ENCODE measurements at places on chromosomes 6 and 20.

DNA sequence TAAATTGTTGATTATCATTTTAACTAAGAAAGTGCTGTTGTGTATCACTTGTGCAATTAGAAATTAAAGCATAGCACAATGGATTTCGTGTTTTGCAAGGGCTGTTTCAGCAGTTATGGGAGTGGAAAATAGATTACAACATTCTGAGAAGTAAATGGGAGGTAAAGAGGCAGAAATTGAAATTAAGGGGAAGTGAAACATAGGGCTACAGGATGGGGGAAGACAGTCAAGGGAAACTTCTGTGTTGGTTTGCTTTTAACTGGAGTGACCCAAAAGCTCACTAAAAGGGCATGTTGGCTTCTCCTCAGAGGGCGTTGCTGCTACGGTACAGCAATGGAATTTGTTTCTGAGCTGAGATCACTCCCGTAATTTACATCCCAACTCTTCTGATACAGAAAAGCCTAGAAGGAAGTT, 147.5 kb downstream of the BCAS1 start:
- no peak for DNase-seq

- DNase-seq = no peak
These were observed 247.4 kb upstream of the RIN2 start for GRCh38 chr20:19510611-19511010.

DNA sequence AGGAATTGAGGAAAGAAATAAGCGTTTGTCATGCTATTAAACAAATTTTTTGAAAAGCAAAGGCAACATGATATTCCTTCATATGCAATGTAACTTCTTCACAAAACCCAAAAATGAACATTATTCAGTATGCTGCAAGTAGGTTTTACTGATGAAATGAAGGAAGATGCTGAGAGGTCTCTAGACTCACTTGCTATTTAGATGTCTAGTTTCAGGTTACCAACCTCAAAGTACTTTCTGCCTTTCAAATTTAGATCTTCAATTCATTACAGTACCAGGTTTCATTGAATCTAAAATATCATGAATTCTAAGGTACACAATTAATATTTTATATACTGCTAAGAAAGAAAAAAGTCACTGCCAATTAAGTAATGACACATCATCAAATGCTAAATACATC, 39.9 kb downstream of the MYO6 start:
- no peak for DNase-seq

DNA sequence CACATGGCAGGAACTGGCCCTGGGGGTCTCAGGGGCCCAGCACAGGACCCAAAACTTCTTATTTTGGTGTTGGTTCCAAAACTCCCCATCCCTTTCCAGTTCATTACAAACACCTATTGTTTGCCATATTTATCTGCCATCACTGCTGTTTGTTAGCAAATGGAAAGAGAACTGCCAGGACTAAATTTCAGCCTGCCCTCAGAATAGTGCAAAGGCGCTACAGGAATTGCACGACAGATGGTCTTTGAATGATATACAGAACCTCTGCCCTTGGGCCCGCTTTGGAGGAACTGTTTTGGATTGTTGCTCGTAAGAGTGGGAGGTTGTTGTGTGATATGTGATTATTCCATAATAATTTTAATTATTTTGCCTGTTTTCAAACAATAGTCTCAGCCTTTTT, 199.0 kb upstream of the FBXL4 start:
- DNase-seq = no peak

DNA sequence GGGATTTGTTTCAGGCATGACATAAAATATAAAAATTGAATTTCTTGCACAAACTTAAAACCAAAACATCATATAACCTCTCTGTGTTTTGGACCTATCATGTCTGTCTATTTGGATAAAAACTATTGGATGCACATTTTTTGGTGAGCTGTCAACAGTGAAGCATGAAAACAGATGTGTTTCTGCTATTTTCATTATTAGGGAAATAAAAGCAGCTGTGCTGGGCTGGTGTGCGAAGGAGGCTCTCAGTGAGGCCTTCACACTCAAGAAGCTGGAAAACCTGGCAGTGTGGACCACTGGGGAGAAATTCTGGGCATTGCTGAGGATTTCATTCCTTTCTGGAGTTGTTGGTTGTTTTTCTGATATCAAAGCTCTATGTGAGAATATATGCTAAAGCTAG, 395.3 kb downstream of the GJA1 start:
- DNase-seq = no peak

- DNase-seq = no peak
These were observed 82.4 kb downstream of the TMEM242 start for GRCh38 chr6:157240960-157241311.

DNA sequence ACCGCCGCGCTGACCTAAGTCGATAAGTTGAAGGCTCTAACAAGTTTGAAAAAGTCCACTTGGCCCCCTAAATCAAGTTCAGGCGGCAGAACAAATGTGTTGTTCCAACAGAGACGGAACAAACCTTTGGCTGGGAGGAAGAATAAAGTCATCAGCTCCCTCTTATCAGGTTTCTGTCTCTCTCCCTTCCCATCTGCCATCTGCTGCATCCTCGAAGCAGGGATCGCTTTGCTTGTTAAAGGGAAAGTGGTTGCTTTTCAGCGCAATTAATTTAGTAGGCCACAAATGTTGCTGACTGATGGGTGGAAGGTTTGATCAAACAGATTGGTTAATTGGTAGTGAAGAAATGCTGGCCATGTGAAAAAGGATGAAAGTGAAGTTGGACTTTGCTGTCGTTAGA, 64.3 kb downstream of the CDH4 start:
- no peak for DNase-seq

GRCh38 chr6:2651961-2652360, 98.8 kb downstream of the MYLK4 start:
- no peak for DNase-seq

- no peak for DNase-seq
These were observed 572.9 kb upstream of the NOX3 start for GRCh38 chr6:156028335-156029131.

- no peak for DNase-seq
These were observed 30.4 kb downstream of the KIZ start for GRCh38 chr20:21156266-21156665.

DNA sequence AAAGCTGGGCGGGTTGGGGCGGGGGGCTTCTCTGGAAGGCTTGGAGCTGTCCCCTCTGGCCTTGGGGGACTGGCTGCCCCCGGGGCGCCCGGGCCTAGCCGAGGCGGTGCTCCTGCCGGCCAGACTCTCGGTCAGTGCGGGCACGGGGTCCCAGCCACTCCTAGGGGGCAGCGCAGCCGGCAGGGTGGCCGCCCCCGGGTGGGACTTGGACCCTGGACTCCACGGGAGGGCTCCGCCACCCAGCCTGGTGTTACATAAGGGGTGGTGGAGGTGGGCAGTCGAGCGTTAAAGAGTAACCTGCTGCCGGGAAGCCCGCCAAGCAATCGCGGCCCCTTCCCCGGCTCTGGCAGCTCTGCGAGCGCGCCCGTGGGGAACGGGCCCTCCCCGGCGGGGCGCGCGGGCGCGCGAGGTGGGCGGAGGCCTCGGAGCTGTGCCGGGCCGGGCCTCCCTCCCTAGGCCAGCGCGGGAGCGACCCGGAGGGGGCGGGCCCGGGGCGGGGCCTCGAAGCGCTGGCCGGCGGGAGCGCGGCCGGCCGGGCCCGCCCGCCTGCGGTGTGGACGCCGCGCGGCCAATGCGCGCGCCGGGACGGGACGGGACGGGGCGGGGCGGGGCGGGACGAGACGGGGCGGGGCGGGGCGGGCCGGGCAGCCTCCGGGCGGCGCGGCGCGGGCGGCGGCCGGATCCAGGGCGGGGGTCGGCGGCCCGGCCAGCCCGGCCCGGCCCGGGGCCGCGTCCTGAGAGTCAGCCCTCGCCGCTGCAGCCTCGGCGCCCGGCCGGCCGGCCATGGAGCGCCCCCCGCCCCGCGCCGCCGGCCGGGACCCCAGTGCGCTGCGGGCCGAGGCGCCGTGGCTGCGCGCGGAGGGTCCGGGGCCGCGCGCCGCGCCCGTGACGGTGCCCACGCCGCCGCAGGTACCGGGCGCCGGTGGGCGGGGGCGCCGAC, at the start of gene SLC2A4RG:
SLC2A4RG (plus strand) TSS at position 647 of the 940 bp plus-strand sequence; CDS start at position 784, 137 bp downstream.
- peak; percentile 47 for DNase-seq

GRCh38 chr6:42896178-42896719, 16.8 kb downstream of the RPL7L1 start:
- no peak for DNase-seq

GRCh38 chr6:56245903-56246351, 1.5 kb downstream of the COL21A1 start:
- no peak for DNase-seq

DNA sequence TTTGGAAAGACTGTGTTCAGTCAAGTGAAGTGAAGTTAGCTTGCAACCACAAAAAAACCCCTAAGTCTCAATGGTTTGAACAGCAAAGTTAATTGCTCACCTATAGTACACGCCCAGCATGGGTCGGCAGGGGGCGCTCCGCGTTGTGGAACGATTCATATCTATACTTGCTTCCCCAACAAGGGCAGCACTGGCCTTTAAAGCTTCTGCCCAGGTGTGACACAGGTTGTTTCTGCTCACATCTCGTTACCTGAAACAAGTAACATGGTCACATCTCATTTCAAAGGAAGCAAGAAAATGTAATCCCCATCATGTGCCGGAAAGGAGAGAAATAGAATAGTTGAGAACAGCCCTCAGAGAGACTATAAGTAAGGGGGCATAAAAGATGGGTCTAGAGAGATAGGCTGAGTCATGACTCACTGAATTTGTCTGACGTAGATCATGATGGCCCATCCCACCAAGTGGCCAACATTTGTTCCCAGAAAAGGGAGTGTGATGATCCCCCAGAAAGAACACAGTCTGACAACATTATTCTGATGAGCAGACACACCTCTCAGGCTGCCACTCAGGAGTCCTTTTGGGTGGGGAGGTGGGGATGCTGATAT, 29.0 kb downstream of the HNF4A start:
- peak; percentile 79 for DNase-seq

DNA sequence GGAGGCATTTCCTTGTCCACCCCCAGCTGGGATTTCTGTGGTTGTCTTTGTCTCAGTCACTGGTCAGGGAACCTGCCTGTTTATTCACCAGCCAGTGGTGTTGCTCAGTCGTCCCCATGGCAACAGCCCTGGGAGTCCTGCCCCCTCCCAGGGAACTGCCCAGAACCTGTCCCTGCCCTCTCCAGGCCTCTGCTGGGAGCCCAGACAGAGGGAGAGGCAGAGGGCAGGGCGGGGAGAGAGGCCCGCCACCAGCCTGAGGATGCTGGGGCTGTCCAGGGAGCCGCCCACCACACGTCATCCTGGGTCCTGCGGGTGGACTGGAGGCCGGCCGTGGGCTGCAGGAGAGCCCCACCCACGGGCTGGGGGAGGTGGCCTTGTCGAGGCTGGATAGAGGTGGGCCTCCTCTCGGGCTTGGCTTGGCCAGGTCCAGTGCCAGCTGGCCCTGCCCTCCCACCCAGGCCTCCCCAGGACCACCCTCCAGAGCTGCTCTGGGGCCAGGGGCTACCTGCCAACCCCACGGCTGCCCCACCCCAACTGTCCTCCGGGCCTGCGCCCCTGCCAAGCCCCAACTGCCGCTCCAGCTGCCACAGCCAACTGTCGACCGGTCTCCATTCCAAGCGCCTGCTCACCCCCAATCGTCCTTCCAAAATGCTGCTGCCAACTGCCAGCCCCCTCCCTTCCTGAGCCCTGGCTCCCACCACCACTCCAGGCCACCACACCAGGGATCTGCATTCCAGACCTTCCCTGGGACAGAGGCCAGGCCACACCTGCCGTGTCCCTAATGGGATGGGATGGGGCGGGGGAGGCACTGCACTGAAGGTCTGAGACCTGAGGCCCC, 4.2 kb upstream of the ZBTB46 start:
- no peak for DNase-seq

GRCh38 chr6:9766240-9766915, 648.5 kb downstream of the TFAP2A start:
- no peak for DNase-seq

DNA sequence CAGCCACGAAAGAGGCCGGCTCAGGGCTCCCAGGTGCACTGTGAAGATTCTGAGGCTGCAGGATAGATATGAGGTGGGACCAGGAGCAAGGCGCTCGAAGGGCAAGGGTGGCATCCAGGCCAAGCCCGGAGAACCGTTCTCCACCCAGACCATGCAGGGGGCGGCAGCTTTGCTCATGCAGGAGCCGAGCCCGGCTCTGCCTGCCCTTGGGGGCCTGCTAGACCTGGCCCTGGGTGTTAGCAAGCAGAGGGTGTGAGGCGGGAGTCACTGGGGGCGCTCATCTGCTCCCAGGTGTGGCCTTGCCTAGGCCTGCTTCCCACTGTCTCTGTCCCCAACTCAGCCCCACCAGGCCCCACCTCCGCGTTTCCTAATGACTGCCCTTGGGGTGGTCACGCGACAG, 59.4 kb downstream of the WDR27 start:
- DNase-seq = no peak

DNA sequence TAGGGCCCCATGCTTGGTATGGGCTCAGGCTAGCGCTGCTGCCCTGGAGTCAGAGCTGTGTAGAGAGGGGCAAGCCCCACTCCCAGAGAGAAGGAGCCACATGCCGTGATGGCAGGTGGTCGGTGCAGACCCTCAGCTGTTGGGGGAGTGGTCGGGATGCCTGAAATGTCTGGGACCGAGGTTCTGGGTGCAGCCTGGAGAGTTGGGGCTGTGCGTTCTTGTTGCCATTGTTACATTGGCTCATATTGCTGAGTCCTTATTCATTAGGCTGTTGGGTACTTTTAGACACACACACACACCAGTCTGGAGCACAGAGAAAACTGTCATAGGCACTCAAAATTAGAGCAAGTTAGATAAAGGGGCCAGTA, 83.9 kb downstream of the UNC5CL start:
- no peak for DNase-seq

DNA sequence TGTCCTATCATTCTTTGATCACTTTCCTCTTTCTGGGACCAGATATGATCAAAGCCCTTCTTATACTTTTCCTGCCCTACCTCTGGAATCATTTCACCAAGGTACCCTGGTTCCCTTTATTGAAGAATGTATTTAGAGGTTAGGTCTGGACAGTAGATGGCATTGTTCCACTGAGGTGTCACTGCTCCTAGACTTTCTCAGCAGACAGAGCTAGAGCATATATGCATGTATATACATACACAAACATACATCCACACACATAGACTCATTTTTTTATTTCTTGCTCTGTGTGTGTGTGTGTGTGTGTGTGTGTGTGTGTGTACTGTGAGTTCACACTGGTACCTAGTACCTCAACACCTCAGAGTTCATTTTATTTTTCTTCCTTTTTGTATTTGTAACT, 40.9 kb downstream of the PTPRA start:
- no peak for DNase-seq

DNA sequence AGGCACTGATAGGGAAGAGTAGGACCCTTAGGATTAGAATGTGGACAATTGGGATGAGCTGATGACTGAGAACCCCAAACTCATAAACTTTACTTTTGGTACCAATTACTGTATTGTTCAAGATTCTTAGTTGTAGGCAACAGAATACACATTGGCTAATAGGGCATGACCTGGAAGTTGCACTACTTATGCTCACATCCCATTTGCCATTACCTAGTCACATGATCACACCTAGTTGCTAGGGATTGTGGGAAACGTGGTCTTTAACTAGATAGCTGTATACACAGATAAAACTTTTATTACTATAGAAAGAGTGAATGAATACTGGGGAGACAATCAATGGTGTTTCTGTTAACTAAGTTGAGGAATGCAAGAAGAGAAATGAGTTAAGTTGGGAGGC, 113.4 kb upstream of the AKIRIN2 start:
- no peak for DNase-seq

Data from stimulated activated CD8-positive, alpha-beta memory T cell treated with anti-CD3 and anti-CD28 coated beads, Interleukin-4, amount 100 ng/mL, for 24 hours (primary cell).